MM.1S (cell line): ENCODE measurements at places on chromosomes 5 and 9.

DNA sequence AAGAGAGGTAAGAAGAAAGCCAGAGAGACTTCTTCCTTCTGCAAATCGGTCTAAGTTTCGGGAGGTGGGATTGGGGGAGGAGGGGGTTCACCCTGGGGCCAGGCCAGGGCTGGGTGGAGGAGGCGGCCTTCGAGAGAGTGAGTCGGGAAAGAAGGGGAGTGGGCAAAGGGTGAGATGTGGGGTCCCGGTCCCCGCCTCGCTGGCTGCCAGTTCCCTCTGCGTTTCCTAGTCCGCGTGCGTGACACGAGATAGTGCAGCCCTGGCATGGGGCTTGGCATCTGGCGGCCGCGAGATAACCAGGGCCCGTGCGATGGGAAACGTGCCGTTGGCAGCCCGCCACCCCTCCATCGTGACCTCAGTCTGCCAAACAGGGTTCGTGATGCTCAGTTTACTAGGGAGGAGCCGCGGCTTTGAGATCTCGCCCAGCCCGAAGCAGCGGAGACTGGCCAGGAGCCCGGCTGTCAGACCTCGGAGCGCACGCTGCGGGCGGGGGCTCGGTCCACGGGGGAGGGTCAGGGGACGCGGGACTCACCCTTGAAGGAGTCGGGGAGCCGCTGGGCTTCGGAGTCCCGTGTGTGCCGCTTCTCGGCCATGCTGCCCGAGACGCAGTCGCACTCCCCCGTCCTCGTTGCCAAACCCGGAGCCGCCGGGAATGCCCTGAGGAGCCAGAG, at the start of gene STOM:
Gene STOM, minus strand, starts transcription at position 656 of the 671 bp plus-strand sequence. Its CDS starts 63 bp downstream, at position 593.
- H3K4me1 ChIP-seq, result peaks cover 5% of the 10 kb centered on the region
- H3K27me3 ChIP-seq, result peaks cover 12% of the 10 kb centered on the region; the same call in 1 of the 2 replicates
- no peaks in the 10 kb centered on the region for H3K36me3 ChIP-seq

GRCh38 chr5:104199771-104200170, 637.2 kb upstream of the NUDT12 start:
- no peak overlapping the region for H3K27ac ChIP-seq
- no peaks in the 10 kb centered on the region for H3K4me1 ChIP-seq
- no peaks in the 10 kb centered on the region for H3K27me3 ChIP-seq
- DNase-seq, result no peak

- H3K4me3 ChIP-seq, result no peak overlapping the region
- no peaks in the 10 kb centered on the region for H3K27me3 ChIP-seq
- no peaks in the 10 kb centered on the region for H3K36me3 ChIP-seq
- no peak overlapping the region for H3K27ac ChIP-seq
Observed at GRCh38 chr5:130104895-130105688, 200.8 kb downstream of the CHSY3 start.

DNA sequence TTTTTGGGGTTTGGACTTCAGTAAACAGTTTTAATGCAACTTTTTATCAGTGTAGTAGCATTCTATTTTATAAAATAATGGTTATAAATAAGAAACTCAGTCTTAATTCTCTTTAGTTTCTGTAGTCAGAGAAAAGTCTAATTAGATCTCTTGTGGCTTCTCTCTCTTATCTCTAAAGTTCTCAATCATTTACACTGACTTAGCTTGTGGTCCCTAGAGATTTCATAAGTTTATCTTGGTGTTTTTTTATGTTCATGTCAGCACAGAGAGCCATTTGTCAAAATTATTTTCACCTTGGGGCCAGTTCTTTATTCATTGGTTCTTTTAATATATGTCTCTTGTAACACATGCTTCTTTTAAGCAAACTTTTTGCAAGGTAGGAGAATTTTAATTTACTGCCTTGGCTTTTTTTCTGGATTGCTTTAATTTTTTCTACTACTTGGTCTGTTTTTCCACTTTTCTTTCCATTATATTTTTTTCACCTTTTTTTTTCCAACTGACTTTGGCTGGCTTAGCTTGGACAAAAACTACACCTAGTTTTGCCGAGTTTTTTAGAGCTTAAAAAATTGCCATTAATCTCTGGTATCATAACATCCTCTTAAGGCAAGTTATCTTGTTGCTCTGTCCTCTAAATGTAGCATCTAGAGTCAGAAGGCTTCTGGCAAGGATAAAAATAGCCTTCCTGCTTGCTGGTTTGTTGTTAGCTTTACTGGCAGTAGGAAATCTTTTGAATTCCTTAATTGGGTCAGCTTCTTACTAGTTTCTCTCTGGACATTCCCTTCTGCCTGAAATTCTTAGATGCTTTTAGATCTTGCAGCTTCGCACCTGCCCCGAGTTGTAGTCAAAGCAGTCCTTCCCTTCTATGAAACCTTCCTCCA, 35.3 kb downstream of the CPEB4 start:
- no peak for DNase-seq
- peaks cover 85% of the 10 kb centered on the region for H3K4me1 ChIP-seq
